Uterus (tissue), 4 donors: ENCODE measurements at places on chromosomes 13 and 19. TPM values are rescaled to one million over a fixed set of nuclear protein-coding genes. Genes with fewer than 3 reads are reported as not detected.

PRRG2 gene
- not detected for total RNA-seq

IGSF23 gene
- not detected for total RNA-seq

ZNF766 gene
- 21.0 TPM for total RNA-seq

CLDN10 gene
- total RNA-seq: 19.5 TPM

FXYD7 gene
- not detected for total RNA-seq

DNA sequence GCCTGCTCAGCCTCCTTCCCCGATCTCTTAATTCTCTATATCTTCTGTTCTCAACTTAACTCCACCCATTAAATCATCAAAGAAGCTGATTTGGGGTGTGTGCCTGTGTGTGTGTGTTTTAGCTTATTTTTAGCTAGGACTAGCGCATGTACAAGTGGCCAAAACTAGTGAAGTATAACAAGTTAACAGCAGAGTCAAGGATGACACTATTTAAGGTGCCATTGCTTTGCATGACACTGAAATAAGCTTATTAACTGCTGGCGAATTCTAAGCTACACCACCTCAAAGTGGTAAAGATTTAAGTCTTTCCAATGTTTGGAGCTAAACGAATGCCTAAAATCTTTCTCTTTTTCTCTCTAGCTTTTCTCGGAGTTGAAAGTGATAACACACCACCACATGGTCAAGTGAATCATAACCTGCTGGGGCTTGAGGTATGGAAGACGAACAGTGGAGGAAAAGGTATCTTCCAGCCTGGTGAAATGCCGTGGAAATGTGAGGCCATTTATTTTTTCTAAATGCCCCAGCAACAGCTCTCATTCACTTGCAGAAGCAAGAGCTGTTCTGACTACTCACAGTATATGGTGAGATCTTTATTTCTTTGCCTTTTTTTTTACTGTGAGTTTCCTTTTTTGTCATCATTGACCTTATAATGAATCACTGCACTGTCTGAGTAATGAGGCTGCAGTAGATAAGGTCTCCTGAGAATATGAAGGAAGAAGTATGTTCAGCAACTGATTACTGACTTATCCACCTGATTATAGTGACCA is 570.3 kb downstream of the PCDH9 start:
- DNase-seq: no peak

GRCh38 chr19:34428549-34429285 is 536 bp downstream of the UBA2 start:
- DNase-seq: no peak

DNA sequence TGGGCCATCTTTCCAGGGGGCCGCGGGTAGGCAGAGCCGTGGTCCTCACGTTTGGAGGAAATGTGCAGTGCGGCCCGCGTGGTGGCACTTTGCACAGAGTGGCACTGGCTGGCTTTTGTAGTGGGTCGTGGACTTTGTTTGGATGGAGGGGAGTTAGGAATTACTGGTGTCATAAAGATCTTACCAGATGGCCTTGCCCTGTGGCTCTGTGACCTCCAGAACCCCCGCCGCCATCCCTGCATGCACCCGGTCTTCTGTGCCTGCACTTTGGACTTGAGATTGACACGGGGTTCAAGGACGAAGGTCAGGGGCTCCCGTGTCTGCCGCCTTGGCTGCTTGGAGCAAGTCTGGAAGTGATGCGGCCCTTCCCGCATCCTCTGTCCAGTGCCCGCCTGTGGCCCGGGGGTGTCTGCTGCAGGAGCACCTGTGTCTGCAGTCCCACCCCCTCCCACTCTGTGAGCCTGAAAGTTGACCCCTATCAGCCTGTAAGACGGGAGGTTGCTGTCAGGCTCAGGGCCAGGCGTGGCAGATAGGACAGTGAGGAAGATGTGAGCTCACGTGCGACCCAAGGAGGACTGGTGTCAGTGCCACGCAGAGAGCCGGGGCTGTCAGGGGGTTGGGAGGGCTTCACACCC is 2.2 kb downstream of the GNA11 start:
- no peak for DNase-seq

DNA sequence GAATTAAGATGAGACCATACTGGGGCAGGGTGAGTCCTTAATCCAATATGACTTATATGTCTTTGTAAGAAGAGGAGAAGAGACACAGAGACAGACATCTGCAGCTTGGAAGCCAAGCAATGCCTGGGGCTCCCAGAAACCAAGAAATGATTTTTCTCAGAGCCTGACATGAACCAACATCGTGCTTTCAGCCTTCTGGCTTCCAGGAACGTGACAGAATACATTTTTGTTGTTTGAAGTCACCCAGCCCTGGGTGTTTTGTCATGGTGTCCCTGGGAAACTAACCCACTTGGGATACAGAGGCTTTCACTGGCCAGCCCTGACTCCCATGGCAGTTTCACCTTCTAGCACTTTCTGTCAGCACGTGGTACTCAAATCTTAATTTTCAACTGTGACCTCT is 95.3 kb upstream of the SLC10A2 start:
- no peak for DNase-seq

GRCh38 chr13:97411984-97412383 is 22.0 kb upstream of the RAP2A start:
- no peak for DNase-seq

DNA sequence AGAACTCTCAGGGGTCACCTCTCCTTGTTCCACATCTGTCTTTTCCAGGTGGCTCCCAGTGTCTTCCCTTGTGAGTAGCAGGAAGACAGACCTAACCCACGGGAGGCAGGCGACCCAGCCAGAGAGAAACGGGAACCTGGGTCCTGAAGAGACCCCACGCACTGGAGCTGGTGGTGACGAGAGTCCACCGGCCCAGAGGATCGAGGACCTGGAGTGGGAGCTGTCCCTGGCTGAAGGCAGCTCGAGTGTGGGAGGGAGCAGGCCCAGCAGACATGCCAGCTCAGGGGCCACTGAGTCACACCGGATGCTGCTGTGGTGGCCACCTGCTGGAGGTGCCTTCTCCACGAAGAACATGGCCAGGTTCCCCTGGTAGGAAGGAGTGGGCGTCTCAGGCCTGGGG is 66.5 kb upstream of the ATP12A start:
- no peak for DNase-seq

- DNase-seq: no peak
These were observed 31.1 kb upstream of the TPM4 start for GRCh38 chr19:16045171-16045570.

DNA sequence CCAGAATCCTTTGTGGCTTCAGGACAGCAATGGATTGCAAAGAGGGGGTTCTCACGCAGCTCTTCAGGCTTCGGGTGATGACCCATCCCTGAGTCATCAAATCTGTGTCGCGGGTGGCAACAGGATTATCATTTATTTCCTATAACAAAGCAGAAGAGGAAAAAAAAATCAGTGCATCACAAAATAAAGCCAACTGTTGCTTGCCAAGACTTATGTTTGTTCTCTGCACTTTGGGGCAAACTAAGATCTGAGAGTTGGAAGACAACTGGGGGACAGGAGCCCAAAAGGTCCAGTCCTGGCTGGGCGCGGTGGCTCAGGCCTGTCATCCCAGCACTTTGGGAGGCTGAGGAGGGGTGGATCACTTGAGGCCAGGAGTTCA is 6.4 kb downstream of the GNA15 start:
- no peak for DNase-seq

DNA sequence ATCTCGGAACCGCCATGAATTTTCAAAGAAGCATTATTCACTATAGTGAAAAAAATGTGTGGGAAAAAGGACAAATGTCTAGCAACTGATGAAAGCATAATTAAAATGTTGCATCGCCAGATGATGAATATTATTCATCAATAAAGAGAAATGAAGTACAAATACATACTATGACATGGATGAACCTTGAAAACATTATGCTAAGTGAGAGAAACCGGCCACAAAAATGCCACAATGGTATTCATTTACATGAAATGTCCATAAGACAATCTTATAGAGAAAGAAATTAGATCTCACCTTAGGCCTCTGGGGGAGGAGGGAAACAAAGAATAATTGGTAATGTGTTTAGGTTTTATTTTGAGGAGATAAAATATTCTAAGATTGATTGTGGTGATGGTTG is 645.0 kb downstream of the EFNB2 start:
- no peak for DNase-seq

DNA sequence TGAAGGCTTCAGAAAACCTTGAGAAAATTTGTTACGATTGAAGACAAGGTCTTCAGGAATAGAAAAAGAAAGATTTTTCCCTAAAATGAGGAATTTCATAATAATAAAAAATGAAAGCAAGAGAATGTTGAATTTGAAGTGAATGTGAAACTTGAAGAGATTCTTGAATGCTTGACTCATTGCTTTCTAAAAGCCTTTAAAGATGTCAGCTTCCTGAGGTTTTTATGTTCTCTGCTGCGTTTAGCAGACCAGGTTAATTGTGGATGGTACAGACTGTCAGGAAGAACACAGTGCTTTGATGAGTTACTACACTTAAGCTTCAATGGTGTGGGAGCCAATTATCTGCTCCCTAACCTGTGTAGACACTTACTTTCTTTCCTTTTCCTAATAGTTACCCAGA is 96.3 kb upstream of the FNDC3A start:
- no peak for DNase-seq
